ENCODE measurements at places on chromosomes 3 and 15. TPM values are rescaled to one million over a fixed set of nuclear protein-coding genes. Genes with fewer than 3 reads are reported as not detected.

The NPAP1 gene
- total RNA-seq, result 0.05 TPM

DNA sequence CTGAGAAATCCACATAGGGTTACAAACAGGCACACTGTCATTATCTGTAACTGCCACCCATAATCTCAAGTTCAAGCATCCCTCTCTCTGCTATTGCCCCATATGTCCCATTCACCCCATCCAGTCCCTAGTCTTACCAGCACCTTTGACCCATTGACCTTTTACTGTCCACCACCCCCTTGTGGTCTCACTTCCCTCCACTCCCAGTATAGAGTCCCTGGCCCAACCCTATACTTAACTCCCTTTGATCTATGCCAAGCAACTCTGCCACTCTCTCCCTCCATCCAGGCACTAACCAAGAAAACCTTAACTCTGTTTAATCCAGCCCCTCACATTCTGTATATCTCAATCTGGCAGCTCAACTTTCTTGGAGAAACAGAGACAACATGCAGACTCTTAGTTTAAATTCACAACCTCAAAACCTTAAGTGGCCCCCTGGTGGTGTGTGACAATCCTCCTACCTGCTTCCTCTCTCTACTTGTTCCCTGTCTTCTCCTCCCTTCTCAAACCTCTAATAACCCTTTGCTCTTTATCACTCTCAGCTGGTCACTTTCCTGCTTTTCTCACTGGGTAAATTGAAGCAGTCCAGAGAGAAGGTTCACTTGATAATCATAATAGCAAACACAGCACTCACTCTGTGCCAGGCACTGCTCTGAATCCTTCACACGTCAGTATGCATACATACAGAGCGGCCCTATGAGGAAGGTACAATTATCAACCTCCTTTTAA lies 162.7 kb downstream of the STT3B start:
- no peak for DNase-seq

DNA sequence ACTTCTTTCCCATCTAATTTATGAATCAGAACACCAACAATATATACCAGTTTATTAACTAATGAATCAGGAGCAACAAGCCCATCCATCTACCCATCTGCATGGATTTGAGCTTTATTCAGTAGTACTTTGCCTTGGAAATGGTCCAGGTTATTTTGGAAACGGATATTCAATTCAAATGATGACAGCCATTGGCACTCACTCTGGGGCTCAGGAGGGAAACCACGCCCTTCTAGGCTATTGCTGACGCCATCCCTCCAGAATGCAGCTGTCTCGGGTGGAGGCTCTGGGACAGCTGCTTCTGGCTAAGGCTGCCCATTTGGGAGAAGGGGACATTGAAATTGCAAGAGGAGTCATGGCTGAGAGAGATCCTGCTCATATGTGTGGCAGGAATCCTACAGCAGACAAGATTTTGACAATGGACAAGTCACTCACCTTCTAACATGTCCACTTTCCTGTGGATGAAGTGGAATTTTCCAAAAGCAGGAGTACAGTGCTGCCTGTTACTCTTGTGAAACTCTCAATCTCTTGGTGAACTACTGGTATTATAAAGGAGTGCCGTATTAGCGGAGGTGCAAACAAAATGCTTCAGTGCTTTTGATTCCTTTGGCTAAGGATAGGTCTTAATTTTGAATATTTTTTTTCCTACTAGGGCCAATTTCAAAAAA lies 29.3 kb upstream of the TRAK1 start:
- DNase-seq, result no peak

- DNase-seq, result no peak
These were observed 245.0 kb downstream of the KLF13 start for GRCh38 chr15:31571676-31572075.

GRCh38 chr15:82894971-82895520 lies 57.5 kb downstream of the HOMER2 start:
- no peak for DNase-seq

- DNase-seq, result no peak
These were observed 144.2 kb downstream of the ANO10 start for GRCh38 chr3:43477600-43477999.

DNA sequence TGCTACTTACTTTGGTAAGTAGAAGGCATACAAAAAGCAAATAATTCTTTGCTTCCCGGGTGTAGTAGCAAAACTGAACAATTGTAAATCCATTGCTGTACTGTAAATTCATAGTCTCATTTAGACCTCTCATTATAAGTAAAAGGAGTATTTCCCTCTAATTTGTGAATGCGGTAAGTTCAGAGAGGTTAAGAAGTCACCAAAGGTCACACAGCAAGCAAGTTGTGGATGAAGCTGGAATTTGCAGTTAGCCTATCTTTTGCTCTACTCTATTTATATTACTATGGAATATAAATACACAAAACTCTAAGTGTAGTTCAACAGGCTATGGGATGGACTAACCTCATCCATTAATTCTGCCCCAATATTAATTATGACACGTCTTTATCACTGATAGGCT lies 508.3 kb downstream of the MCTP2 start:
- DNase-seq, result no peak
